Activated CD8-positive, alpha-beta T cell treated with anti-CD3 and anti-CD28 coated beads, Interleukin-2, amount 10 ng/mL, durations not matched to agents 7 days and 5 days (primary cell): ENCODE measurements at places on chromosomes 6 and 20.

- DNase-seq: no peak
Observed at GRCh38 chr20:16147216-16147615, 426.0 kb downstream of the KIF16B start.

DNA sequence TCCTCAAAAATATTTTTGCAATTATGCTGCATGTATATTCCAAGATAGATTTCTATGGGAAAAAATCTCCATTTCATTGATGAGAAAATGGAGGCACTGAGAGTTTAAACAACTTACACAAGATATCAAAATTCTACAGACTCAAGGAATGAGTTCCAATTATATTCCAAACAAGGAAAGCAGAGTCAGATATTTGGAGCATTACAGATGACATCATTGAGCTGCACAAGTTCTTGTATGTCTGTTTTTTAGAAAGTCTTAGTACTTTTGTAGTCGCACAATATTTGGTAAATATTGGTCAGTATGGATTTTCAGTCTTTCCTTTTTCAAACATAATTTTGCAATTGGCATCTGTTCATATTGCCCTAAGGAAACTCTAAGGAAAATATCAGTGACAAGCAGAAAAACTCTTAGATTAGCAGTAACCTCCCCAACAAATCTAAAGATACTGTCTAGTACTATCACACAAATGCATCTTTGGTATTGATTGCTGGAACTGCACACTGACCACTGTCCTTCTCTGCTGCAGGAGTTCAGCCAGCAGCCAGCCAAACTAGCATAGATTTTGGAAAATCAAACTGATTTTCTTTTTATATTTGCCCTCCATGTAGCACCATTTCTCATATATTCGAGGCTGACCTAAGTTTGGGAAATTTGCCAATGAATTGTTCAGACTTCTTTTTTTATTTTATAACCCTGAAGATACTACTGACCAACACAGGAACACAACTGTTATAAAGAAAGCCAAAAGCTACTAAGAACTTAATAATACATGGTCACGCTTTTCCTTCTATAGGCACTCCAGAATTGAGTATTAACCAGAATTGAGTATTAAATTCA, 51.7 kb upstream of the TBX18 start:
- DNase-seq: no peak

GRCh38 chr6:3366596-3367413, 90.0 kb downstream of the SLC22A23 start:
- DNase-seq: no peak

- DNase-seq: peak; percentile 54
Observed at GRCh38 chr6:135537741-135538301, 40.3 kb upstream of the AHI1 start.

GRCh38 chr6:138815797-138816528, 20.1 kb downstream of the ECT2L start:
- DNase-seq: peak; percentile 25

DNA sequence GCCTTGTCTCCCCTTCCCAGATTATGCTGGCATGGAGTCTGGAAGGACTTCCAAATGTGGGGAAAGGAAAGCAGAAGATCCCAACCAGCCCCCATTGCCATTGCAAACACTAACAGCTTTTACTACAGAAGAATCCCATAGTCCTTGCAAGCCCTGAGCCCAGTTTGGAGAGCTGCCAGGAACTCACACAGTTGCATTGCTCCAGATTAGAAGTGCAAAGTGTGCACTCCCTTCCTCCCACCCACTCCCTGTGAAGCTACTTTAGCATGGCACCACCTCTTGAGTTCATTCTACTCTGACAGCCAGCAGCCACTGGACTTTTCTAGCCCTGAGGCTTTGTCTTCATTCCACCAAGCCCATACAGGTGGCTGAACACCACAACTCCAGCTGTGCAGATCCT, 67.6 kb downstream of the SLC22A2 start:
- no peak for DNase-seq

- no peak for DNase-seq
Observed at GRCh38 chr6:108360919-108361311, 66.1 kb downstream of the AFG1L start.

- DNase-seq: no peak
Observed at GRCh38 chr6:134002821-134003220, 49.6 kb downstream of the SLC2A12 start.

GRCh38 chr20:63258781-63259180, 4.5 kb upstream of the NKAIN4 start:
- DNase-seq: no peak

DNA sequence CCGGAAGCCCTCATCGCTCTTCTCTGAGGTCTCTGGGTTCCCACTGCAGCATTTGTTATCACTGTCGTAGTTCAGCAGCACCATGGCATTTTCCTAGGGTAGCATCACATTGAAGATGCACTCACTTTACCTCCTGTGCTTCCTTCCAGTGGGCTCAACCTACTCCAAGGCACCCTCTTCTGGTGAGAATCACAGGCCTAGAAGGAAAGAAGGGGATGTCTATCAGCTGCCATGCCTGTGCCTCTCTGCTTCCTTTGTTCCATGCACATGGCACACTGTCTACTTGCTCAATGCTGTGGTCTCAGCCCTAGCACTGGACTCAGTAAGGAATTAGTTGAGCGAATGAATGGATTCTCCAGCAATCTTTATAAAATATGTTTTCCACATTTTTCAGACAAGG, 22.6 kb downstream of the CST4 start:
- no peak for DNase-seq

DNA sequence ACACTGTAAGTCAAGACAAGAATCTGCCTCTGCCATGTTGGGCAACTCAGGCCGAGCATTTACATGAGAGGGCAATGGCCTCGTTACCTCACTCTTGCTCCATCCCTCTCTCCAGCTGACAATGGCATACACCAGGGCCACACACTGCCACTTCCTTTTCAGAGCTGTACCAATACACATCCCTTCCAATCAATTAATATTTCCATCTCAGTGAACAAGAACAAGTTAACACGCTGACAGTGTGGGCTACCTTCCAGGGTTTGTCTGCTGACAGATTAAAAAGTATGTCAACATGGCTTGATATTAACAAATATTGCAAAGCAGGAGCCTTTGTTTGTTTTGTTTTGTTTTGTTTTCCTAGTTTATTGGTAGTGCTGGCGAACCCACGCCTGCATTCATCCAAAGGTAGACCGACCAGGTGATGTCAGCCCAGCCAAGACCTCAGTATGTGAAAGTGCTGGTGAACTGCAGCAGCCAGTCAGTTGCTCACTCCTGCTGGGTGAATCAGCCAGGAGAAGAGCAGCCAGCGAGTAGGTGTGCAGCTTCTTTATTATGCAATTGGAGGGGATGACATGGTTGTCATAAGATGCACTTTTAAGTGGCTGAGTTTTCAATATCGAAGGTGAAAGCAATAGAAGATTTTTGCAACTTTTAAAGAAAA, 487.3 kb upstream of the JARID2 start:
- DNase-seq: no peak

- DNase-seq: no peak
Observed at GRCh38 chr6:92777146-92777740, 642.1 kb downstream of the EPHA7 start.

GRCh38 chr20:12535316-12535715, 473.5 kb upstream of the SPTLC3 start:
- DNase-seq: no peak

DNA sequence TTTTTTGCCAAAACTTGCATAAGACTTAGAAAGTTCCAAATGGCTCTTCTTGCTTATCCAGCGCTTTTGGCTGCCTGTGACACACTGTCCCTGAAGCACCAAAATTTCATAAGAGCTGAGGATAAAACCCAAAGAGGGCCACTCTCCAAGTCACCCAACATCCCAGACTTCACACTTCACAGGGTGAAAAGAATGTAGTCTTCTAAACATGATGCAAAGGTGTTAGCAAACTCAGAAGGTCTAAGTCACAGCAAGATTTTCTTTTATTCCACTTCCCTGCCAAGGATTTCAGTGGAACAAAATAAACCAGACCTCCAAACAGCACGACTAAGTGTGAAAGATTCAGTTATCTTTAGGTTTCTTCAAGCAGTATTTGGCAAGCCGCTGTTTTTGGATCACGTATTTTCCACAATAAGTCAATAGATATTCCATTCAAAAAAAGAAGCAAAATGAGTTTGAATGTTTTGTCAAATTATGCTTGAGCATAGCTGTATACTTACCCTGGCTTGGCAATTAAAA, 44.6 kb upstream of the CD93 start:
- no peak for DNase-seq

GRCh38 chr6:150006961-150007464, 18.3 kb downstream of the RAET1L start:
- peak; percentile 53 for DNase-seq

- DNase-seq: no peak
Observed at GRCh38 chr6:141244366-141244765, 888.4 kb upstream of the GJE1 start.

GRCh38 chr6:147621961-147622360, 113.5 kb downstream of the SAMD5 start:
- no peak for DNase-seq

GRCh38 chr6:74902846-74903245, 303.0 kb downstream of the COL12A1 start:
- no peak for DNase-seq

- no peak for DNase-seq
Observed at GRCh38 chr6:83199863-83200225, 6.7 kb downstream of the RWDD2A start.

DNA sequence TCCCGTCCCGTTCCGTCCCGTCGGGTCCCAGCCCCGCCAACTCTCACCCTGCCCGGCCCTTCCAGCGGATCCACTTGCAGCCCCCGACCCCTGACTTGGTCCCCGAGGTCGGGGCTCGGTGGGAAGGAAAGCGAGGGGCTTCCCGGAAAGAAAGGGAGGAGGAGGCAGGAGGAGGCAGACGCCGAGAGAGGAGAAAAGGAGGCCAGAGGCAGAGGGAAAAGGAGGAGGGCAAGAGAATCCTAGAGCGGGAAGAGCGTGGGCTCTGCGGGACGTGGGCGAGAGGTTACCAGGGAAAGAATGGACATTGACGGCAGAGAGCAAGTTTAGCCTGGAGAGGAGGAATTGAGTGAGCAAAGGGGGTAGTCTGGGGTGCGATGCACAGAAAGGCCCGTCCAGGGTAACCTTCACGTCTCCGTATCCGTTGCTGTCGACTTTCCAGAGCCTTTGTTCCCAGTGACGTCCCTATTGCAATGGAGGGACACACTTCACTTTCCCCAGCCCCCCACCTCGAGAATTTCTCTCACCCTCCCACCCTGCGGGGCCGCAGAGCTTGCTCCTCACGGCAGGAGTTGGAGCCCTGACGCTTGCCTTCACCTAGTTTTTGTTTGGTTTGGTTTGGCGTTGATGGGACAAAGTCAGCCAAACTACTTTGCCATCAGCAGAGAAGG, 477 bp upstream of the MOXD1 start:
- no peak for DNase-seq

DNA sequence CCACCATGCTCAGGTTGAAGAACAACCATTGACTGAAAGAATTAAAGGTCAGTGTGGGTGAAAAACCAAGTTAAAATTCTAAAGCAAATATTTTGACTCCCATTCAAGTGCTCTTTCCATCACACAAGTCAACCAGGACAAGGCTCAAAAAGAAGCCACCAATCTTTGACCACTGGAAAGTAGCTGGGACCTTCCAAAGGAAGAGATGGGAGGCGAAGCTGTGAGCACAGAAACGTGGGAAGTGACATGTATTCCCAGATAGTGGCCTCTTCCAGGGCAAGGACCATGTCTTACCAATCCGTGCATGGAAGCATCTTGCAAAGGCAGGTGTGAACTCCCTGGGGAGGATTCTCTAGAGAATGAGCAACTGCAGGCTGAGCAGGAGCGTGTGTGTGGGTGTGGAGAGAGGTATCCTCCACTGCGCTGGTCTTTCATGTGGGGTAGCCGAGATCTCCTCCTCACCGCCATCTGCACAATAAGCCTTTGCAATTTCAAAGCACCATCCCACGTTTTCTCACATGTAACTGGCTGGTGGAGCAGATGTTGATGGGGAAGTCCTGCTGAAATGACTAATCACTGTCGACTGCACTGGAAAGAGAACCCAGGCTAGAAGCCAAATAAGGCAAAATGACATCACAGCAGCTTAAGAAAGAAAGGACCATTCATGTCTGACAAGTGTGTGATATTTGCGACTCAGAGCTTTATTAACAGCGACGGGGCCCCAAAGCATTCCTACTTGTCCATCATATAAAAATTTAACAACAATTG, 189.4 kb upstream of the RREB1 start:
- DNase-seq: peak; percentile 36

GRCh38 chr20:56200456-56200855, 48.1 kb upstream of the MC3R start:
- DNase-seq: no peak

GRCh38 chr6:143112084-143112768, 51.5 kb downstream of the AIG1 start:
- no peak for DNase-seq

- no peak for DNase-seq
Observed at GRCh38 chr6:11393713-11394627, 143.6 kb upstream of the TMEM170B start.

GRCh38 chr6:142846459-142846831, 98.5 kb downstream of the HIVEP2 start:
- DNase-seq: no peak

- DNase-seq: no peak
Observed at GRCh38 chr6:64429926-64430325, 794.3 kb downstream of the PHF3 start.

DNA sequence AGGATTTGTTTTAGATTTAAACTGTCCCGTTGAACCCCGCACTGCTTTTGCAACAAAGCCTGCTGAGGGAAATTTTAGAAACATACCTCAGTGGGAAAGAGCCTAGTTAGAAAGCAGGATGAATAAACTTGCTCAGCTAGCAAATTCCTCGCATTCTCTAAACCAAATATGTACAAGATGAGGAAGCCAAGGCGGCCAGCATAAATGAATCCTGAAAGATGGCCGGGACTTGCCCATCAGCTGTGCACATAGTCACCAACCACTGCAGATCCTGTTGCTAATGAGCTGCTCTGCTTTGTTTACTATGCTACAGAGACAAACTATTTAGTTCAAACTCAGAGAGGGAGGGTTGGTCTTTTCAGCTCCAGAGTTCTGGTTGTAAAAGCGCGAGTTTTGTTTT, 49.0 kb downstream of the TMEM170B start:
- no peak for DNase-seq

- DNase-seq: no peak
Observed at GRCh38 chr6:90072935-90073464, 178.7 kb downstream of the GJA10 start.

- peak; percentile 38 for DNase-seq
Observed at GRCh38 chr20:56974499-56975250, 291.8 kb downstream of the BMP7 start.

DNA sequence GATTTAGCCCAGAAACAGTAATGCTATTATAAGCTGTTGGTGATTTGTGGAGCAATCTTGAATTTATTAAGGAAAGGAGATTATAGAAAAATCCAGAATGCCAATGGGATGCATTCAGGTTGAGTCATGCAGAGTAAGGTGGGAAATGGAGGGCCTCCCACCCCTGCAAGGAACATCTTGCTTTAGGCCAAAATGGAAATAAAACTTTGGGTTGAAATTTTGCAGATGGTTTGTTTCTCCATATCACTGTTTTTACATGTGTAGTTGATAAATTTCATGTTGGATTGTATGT, 152.4 kb downstream of the BCAS1 start:
- no peak for DNase-seq

- peak; percentile 49 for DNase-seq
Observed at GRCh38 chr6:26268659-26269402, 96.2 kb upstream of the BTN3A2 start.
